HT1080 (cell line): ENCODE measurements at places on chromosomes 1 and 21. TPM values are rescaled to one million over a fixed set of nuclear protein-coding genes. Genes with fewer than 3 reads are reported as not detected.

The KCNK1 gene
- total RNA-seq: 5.2 and 7.6 TPM in 2 replicates

The NR1I3 gene
- not detected in 2 replicates for total RNA-seq

GRCh38 chr1:115676498-115677181, 34.9 kb downstream of the VANGL1 start:
- no peak for DNase-seq

The INSRR gene
- not detected in 2 replicates for total RNA-seq

The FOXO6 gene
- 0.90 and 0.97 TPM in 2 replicates for total RNA-seq

The E2F2 gene
- total RNA-seq: 4.3 and 5.6 TPM in 2 replicates

DNA sequence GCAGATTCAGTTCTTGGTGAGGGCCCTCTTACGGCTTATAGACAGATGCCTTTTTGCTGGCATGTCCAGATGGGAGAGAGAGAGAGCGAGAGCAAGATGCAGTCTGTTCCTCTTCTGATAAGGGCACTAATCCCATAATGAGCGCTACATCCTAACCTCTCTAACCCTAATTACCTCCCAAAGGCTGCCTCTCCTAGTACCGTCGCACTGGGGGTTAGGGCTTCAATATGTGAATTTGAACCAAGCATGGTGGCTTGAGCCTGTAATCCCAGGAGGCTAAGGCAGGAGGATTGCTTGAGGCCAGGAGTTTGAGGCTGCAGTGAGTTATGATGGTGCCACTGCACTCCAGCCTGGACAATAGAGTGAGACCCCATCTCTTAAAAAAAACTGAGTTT, 10.5 kb upstream of the SDE2 start:
- no peak for DNase-seq

The SKI gene
- 12.7 and 18.0 TPM in 2 replicates for total RNA-seq

DNA sequence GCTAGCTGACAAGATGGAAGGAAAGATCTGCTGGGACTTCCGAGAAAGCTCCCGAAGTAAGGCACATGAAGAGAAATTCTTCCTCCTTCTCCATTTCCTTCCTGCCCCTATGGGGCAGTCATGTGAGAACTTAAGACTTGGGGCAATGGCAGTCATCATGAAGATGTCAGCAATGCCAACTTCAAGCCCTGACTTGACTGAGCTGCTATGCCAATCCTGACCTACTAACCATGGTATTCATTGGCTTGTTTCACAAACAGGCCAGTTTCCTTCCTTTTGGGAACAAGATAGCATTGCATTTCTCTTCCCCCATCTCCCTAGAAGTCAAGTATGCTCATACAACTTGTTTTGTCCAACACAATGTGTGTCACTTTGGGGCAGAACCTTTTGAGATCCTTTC, 25.5 kb downstream of the GRIK1 start:
- DNase-seq: no peak

DNA sequence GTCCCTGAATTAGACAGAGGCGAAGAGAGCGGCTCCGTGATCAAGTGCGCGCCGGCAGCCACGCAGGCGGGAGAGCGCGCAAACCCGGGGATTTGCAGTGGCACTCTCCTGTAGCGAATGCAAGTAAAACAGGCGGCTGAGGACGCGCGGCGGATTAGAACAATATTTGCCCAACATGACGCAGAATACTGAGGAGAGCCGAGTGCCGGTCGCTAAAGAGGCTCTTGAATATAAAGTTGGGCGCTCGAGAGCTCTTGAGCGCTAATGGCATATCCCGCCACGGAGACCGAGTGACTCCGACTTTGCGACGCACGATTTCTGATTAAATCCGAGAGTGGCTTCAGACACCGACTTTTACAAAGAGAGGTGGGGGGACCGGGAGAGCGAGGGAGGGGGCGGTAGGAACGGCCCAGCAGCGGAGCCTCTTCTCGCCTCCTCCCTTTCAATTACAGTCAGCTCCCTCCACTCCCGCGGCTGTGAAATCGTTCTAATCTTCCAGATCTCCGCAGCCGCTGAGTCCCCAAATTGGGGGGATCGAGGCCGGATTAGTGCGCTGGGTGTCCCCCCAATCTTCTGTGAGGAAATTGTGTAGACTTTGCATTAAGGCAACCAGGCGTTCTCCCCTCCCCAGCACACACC, 2.3 kb downstream of the PAX7 start:
- no peak for DNase-seq

The FMO2 gene
- total RNA-seq: not detected in 2 replicates
